Cerebellar cortex (tissue), 1 donor: ENCODE measurements at places on chromosomes 6 and 20.

DNA sequence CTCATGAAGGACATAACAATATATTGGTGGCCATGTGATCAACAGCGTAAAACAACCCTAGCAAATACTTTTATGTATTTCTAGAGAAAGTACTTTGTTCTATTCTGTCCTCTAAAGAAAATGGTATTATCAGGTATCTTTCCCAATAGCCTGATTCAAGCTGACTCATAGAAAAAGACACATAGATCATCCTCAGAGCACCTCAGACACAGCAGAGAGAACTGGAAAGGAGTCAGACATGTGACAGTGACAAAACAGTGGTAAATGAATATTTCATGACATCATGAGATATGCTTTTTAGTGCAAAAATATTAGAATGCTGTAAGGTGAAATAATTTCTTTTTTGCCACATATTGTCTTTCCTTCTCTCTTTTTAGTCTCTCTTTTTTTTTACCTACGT lies 1355.0 kb upstream of the MAP3K7 start:
- no peak for DNase-seq

DNA sequence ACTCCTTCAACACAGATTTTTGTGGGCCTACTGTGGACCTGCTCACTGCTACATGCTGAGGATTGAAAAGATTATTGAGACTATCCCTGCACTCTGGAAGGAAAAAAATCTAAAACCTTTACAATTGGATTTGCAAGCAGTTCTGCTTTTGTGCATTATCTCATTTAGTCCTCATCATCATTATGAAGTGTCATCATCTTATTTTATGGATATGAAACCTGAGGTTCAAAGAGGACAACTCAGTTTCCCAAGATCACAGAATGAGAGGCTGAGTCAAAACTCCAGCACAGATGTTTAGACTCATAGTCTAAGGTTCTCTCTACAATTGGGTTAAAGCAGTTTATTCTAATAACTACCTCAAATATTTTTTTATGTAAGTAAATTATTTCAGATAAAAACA lies 160.2 kb upstream of the MARCKS start:
- DNase-seq: no peak

- DNase-seq: no peak
Observed at GRCh38 chr6:52984247-52984646, 10.8 kb downstream of the GSTA4 start.

GRCh38 chr20:36144336-36144735 lies 10.2 kb upstream of the EPB41L1 start:
- no peak for DNase-seq

- DNase-seq: peak; percentile 61
Observed at GRCh38 chr6:87944541-87944954, 103.1 kb upstream of the SPACA1 start.
